ENCODE measurements at places on chromosomes 1 and 21. TPM values are rescaled to one million over a fixed set of nuclear protein-coding genes. Genes with fewer than 3 reads are reported as not detected.

DNA sequence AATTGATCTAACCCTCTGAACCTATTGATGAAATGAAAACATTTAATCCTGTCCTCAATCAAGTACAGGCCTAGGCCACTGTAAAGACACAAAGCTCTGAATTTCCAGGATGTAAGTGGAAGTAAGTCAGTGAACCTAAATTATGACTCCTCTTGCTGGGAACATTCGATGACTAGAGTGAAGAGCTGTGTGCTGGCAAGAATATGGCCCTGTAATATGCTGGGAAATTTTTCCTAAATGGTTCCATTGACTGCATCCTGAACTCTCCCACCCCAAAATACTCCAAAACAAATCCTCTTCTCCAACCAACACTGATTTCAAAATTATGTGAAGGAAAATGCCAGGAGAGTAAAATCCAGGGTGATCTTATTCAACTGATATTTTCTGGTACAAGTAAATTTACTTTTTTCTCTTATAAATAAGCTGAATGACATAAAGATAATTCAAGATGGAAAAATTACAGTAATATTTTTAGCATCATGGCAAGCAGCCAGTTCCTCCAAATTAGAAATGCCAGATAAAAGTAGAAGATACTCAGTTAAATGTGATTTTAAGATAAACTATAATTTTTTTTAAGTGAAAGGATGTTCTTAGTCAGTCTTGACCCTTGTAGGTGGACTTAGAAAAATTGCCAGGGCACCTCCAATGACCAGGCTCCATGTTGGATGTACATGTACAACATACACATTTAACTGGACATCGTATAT, 269.4 kb downstream of the PTGER3 start:
- DNase-seq: no peak

DNA sequence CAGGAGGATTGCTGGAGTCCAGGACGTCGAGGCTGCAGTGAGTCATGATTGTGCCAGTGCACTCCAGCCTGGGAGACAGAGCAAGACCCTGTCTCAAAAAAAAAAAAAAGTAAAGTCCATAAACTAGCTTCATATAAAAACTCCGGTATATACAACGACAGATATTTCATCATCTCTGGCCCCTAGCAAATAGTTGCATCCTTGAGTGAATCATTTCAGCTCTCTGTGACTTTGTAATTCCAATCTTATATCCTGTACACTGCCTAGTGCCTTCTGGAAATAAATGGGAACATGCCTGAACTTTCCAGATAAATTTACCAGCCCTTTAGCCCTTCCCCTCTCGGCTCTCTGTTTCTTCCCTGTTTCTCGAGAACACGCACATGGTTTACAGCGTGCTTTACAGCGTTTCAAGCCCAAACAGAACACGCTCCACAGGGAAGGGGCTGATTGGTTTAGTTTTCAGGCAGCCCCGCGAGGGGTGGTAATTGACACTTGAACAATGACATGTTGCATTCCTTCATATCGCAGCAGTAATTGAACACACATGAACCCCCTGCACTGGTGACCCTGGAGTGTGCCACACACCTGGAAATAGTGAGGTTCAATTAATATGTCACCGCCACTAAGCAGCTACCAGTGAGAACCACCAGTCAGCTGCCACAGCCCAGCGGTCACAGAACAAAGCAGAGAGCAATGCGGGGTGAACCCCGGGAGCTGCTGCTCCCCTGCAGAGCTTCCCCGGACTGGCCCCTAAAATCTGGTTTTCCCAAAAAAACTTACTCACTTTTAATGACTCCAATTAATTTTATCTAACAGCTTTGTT, 35.7 kb upstream of the SIM2 start:
- no peak for DNase-seq

GRCh38 chr1:228071839-228072657, 10.5 kb upstream of the ARF1 start:
- DNase-seq: no peak

OMA1 gene
- 18.4 TPM for polyA plus RNA-seq

DNA sequence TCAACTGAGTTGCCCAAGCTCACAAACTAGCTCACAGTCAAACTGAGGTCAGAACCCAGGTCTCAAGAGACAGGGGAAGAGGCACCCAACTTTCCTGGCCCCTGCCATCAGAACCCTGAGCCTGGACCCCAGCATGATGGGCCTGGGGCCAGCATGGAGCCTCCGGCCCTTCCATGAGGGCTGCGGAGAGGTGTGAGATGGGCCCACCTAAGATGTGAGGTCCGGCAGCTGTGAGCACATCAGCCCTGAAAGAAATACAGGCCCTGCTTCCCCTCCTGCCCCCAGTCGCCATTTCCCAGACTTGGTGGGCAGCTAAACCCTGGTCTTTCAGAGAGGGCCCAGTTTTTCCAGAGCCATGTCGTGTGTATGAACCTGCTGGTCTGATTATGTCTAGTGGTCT, 30.6 kb downstream of the QSOX1 start:
- no peak for DNase-seq
